ENCODE measurements at places on chromosomes 3 and 15.

DNA sequence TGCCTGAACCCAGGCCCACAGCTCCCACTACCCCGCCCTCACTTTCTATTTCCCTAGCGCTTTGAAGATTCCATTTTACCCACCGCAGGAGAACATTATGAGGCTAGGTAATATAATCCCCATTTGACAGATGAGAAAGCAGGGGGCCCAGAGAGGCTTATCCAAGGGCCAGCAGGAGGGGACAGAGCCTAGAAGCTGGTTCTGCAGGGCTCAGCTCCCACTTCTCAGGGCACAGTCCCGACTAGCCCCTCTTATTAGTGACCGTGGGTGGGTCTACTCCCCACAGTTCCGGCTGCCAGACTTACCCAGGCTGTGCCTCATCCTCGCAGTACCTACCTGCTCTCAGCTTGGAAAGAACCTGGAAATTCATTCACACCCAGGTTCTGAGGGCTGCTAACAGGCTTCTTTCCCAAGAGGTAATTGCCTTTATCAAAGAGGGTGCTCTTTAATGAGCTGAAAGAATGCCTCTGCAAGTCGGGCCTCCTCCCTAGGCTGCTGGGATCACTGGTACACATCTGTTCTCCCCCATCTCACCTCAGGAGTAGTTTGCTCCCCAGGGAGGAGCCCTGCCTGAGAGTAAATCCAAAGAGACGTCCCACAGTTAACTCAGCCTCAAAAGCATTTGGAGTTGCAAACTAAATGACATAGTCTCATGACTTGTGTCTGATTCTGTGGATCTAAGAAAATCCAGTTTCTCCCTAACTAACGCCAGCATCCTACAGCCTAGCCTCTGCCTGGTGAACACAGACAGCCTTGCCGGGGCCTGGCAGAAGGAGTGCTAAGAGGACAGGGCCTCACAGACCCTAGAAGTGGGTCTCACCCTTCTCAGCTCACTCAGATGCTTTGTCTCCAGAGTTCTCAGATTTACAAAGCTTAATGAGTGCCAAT lies 125.0 kb downstream of the CHSY1 start:
- no peak for DNase-seq

DNA sequence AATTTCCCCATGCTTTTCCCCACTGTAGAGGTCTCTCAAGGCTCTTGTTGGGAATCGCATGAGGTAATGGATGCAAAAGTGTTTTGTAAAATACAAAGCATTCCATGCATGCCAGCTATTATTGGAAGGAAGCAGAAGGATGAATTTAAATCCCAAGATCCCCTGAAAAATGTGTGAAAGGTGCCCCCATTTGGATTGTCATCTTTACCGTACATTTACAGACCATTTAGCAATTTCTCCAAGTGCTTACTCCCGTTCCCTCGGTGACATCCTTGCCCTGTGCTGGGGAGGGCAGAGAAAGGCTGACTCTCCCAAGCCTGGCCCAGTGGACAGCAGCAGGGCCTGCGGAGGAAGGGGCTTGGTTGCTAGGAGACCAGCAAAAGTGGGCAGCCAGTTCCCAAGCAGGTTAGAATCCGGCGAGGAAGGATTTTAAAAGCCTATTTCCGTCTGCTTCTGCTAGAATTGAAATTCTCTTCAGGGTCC lies 31.1 kb upstream of the NEO1 start:
- no peak for DNase-seq

GRCh38 chr15:49215768-49216739 lies 46.0 kb downstream of the GALK2 start:
- DNase-seq: no peak

DNA sequence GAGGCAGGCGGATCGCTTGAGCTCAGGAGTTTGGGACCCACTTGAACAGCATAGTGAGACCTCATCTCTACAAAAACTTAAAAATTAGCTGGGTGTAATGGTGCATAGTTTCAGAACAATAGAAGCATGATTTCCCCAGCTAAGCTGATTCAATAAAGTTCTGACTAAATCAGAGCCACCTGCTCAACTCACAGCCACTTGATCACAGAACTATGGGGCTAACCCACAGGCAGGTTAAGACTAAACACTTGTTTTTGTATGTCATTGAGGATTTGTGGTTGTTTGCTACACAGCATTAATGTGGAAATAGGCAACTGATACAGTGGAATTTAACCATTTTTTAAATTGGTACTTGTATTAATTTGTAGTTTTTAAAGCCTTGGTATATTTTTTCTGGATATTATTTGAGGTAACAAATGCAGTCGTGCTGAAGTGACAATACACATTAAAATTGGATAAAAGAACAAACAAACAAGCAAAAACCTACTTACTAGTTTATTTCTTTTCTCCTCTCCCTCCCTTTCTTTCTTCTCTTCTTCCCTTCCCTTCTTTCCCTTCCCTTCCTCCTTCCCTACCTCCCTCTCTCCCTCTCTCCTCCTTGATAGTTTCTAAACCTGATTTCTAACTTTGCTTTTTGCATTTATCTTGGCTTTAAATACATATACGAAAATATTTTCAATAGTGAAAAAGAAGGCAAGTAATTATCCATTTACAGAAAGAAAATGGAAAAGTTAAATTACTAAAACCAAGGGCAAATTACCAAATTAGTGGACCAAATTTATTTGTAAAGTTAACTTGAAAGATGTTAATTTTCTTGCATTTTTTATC lies 32.1 kb downstream of the OXSM start:
- DNase-seq: no peak

DNA sequence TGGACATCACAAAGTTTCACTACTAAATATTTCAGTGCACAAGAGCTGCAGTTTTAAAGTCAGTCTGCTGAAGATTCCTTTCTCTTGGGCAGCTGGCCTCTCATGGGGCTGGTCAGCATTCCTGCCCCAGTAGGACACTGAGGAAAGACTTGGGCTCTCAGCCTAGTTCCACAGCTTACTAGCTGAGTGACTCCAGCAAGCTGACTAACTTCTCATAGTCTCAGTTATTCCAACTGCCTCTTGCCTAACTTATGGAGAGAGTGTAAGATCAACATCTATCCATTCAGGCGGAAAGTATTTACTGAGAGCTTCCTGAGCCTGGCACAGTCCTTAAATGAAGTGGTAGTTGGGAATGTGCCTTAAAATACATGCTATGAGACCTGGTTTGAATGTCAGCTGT lies 27.0 kb downstream of the TM4SF4 start:
- no peak for DNase-seq

- no peak for DNase-seq
Measured at GRCh38 chr3:158313338-158313927, 203.5 kb downstream of the RSRC1 start.

GRCh38 chr3:27939940-27940339 lies 217.8 kb upstream of the EOMES start:
- DNase-seq: no peak

- no peak for DNase-seq
Measured at GRCh38 chr3:113219605-113220300, 8.4 kb downstream of the BOC start.

DNA sequence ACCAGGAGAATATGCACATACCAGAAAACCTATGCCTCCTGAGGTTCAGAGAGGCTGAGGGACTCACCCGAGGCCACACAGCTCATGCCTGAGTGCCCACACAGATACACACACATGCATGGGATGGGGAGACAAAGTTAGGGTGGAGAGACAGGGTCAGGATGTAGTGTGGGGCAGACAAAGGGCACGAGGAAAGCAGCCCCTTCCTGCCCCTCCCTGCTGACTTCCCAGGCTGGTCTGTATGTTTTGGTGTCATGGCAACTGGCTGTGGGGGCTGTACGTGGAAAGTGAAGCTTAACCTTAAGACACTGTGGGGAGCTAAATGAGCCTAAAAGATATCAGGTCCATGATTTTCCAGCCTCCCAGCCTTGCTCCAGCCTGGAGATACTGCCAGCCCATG lies 57.8 kb downstream of the EPHB3 start:
- no peak for DNase-seq

GRCh38 chr3:126958638-126959085 lies 24.3 kb upstream of the PLXNA1 start:
- no peak for DNase-seq

DNA sequence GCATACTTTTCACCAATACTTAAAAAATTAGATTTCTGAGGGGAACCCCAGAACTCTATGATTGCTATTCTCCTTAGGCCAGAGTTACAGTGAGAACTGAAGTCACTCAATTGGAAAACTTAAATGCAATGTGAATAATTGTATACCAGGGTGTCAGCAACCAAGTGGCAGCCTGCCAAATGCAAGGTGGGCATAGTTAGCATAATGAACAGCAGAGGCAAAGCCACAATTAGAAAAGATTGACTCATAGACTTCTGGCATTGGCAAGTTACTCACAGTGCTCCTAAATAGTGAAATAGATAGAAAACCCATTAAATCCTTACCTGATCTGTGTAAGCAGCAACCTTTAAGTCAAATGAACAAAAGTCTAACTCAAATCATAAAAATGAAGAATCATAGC lies 94.9 kb downstream of the BCHE start:
- no peak for DNase-seq

DNA sequence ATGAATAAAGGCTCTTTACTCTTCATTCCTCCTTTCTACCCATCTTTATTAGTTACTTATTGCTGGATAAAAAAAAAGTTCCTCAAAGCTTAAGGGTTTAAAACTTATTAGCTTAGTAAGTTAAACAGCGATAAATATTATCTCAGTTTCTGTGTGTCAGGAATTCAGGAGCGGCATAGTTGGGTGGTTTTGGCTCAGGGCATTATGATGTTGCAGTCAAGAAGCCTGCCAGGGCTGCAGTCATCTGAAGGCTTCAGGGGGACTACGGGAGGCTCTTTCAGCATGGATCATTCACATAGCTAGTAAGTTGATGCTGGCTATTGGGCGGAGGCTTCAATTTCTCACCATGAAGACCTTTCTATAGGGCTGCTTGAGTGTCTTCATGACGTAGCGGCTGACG lies 1.9 kb upstream of the DLG1 start:
- no peak for DNase-seq

GRCh38 chr3:21398461-21398860 lies 352.5 kb downstream of the ZNF385D start:
- DNase-seq: no peak

DNA sequence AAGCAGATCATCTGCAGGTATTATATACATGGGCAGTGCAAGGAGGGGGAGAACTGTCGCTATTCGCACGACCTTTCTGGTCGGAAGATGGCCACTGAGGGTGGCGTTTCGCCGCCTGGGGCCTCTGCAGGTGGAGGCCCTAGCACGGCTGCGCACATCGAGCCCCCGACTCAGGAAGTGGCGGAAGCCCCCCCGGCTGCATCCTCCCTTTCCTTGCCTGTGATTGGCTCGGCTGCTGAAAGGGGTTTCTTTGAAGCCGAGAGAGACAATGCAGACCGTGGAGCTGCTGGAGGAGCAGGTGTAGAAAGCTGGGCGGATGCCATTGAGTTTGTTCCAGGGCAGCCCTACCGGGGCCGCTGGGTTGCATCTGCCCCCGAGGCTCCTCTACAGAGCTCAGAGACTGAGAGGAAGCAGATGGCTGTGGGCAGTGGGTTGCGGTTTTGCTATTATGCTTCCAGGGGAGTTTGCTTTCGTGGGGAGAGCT lies 639 bp downstream of the MKRN3 start:
- no peak for DNase-seq

- DNase-seq: no peak
Measured at GRCh38 chr3:163056874-163057497, 1560.4 kb downstream of the OTOL1 start.

DNA sequence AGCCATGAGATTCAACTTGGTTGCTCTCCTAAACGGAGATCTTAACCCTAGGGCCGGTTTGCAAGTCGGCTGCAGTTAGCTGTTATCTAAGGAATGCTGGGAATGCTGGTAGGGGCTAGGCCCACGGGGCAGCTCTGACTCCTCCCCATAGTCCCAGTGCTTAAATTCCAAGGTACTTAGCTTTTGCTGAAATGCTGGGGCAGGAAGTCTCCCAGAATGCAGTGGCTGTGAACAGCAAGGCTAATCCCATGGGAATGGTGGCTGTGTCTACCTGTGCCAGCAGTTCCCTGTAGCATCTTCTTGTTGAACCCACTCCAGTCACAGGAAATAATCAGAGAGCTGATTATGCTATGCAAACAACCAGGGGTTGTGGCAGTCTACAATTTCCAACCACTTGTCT lies 102.5 kb upstream of the TJP1 start:
- DNase-seq: no peak

GRCh38 chr3:65669163-65669875 lies 369.4 kb downstream of the MAGI1 start:
- no peak for DNase-seq

GRCh38 chr3:168889666-168890065 lies 773.8 kb downstream of the MECOM start:
- no peak for DNase-seq

GRCh38 chr15:54638666-54639065 lies 558.1 kb downstream of the RSL24D1 start:
- no peak for DNase-seq

Measured in stimulated activated CD8-positive, alpha-beta memory T cell treated with anti-CD3 and anti-CD28 coated beads, Interleukin-7, amount 100 ng/mL, for 1 hour (primary cell).